ENCODE measurements at places on chromosomes 7 and 10. TPM values are rescaled to one million over a fixed set of nuclear protein-coding genes. Genes with fewer than 3 reads are reported as not detected.
A peak's percentile ranks its signal among the peaks of the same experiment; 100 is the strongest.

The EGR2 gene
- total RNA-seq, result 0.82 TPM

DNA sequence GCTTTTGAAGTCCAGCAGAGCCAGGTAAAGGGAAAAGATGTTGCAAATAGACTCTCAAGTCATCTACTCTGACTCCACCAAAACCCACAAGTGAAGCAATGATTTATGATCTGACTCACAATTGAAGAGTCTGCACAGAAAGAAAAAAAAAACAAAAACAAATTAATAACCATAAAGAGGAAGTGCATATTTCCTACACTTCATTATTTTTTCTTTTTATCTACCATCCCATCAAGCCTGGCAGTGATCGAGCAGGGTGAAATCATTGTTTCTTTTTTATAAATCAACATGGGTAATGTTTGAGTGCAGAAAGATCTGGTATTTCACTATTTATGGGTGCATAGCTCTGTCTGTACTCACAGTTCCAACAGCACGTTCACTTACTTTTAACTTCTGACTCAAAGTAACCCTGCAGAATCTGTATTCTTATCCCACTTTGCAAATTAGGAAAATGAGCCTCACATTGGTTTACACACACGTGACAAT is 829.0 kb downstream of the TNS3 start:
- no peak overlapping the region for H3K27ac ChIP-seq
- no peak overlapping the region for H3K4me3 ChIP-seq
- H3K4me1 ChIP-seq, result no peaks in the 10 kb centered on the region
- no peaks in the 10 kb centered on the region for H3K36me3 ChIP-seq

GRCh38 chr7:94590526-94591162 is 65.3 kb downstream of the SGCE start:
- DNase-seq, result no peak
- H3K4me1 ChIP-seq, result no peaks in the 10 kb centered on the region
- H3K4me3 ChIP-seq, result no peak overlapping the region
- H3K27ac ChIP-seq, result no peak overlapping the region

GRCh38 chr7:70098905-70099672 is 500.8 kb downstream of the AUTS2 start:
- H3K27me3 ChIP-seq, result no peaks in the 10 kb centered on the region
- no peaks in the 10 kb centered on the region for H3K36me3 ChIP-seq
- H3K27ac ChIP-seq, result no peak overlapping the region
- no peak overlapping the region for H3K4me3 ChIP-seq
- no peaks in the 10 kb centered on the region for H3K4me1 ChIP-seq

DNA sequence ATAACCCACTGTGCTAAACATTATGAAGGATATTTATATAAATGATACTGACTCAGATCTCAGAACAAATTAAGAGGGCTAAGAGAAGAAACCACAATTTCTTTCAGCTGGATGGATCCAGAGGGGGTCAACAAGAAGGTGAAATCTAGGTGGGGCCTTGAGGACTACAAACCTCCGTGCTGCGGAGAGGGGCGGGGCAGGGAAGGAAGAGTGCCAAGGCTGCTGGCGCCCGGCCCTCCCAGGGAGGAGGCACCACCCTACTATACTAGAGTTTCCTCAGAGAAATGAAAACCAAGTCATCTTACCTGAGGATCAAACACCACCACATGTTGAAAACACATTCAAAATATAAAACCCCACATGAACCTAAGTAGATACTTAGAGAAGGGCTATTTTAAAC is 29.3 kb upstream of the CRYGN start:
- H3K4me1 ChIP-seq, result peaks cover 16% of the 10 kb centered on the region
- H3K27ac ChIP-seq, result peak overlapping the region; percentile 78
- no peak for DNase-seq
- no peaks in the 10 kb centered on the region for H3K27me3 ChIP-seq
- H3K36me3 ChIP-seq, result peaks cover 40% of the 10 kb centered on the region
- no peak overlapping the region for H3K4me3 ChIP-seq

The H2BK1 gene
- total RNA-seq, result not detected

GRCh38 chr7:41472427-41473125 is 230.3 kb downstream of the INHBA start:
- H3K4me1 ChIP-seq, result no peaks in the 10 kb centered on the region
- H3K27ac ChIP-seq, result no peak overlapping the region
- no peak overlapping the region for H3K4me3 ChIP-seq

- peak; percentile 20 for DNase-seq
- H3K27me3 ChIP-seq, result no peaks in the 10 kb centered on the region
- peaks cover 20% of the 10 kb centered on the region for H3K4me1 ChIP-seq
- peak overlapping the region; percentile 93 for H3K27ac ChIP-seq
These were observed 877 bp upstream of the NOD1 start for GRCh38 chr7:30479202-30480120.

- no peak for DNase-seq
- 0 out of 2 replicates have a peak, but pooled peaks cover 3% of the 10 kb centered on the region for H3K27me3 ChIP-seq
- H3K27ac ChIP-seq, result no peak overlapping the region
- H3K4me1 ChIP-seq, result 0 out of 2 replicates have a peak, but pooled peaks cover 2% of the 10 kb centered on the region
- H3K36me3 ChIP-seq, result no peaks in the 10 kb centered on the region
- H3K4me3 ChIP-seq, result no peak overlapping the region
These were observed 64.3 kb downstream of the MYL10 start for GRCh38 chr7:101564778-101565211.
